ENCODE measurements at places on chromosomes 4 and X.

GRCh38 chrX:10518073-10518472, 102.3 kb downstream of the MID1 start:
- no peaks in the 10 kb centered on the region for H3K4me1 ChIP-seq
- H3K36me3 ChIP-seq = no peaks in the 10 kb centered on the region
- no peak overlapping the region for H3K4me3 ChIP-seq
- no peak overlapping the region for H3K27ac ChIP-seq
- peaks cover 2% of the 10 kb centered on the region for H3K27me3 ChIP-seq

GRCh38 chr4:2363951-2364653, 54.3 kb downstream of the ZFYVE28 start:
- H3K27me3 ChIP-seq = peaks cover 1% of the 10 kb centered on the region
- DNase-seq = no peak
- no peak overlapping the region for H3K27ac ChIP-seq
- H3K36me3 ChIP-seq = no peaks in the 10 kb centered on the region

DNA sequence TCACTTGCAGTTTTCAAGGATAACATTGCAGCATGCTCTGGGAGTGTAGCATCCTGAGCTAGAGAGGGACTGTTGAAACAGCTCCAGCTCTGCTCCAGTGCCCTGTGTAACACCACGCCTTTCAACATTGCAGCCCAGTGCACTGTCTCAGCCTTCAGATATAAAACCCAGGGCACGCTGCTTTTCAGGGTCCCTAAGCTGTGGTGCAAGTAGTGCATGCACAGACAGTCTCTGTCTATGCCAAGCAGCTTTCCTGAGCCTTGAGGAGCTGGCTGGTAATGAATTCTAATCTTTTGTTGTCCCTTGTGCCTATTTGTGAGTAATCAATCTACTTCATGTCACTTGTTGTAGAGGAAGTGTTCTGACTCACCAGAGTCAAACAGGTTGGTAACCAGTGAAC, 897.0 kb downstream of the ARAP2 start:
- no peaks in the 10 kb centered on the region for H3K4me1 ChIP-seq
- no peaks in the 10 kb centered on the region for H3K36me3 ChIP-seq
- no peak for DNase-seq

GRCh38 chrX:40867352-40867751, 132.0 kb upstream of the MED14 start:
- no peak overlapping the region for H3K4me3 ChIP-seq
- H3K27me3 ChIP-seq = peaks cover 2% of the 10 kb centered on the region
- no peak for DNase-seq

GRCh38 chr4:15675356-15675755, 6.3 kb upstream of the FAM200B start:
- H3K4me3 ChIP-seq = no peak overlapping the region
- H3K27ac ChIP-seq = no peak overlapping the region
- H3K36me3 ChIP-seq = no peaks in the 10 kb centered on the region
- DNase-seq = no peak
- H3K4me1 ChIP-seq = no peaks in the 10 kb centered on the region

DNA sequence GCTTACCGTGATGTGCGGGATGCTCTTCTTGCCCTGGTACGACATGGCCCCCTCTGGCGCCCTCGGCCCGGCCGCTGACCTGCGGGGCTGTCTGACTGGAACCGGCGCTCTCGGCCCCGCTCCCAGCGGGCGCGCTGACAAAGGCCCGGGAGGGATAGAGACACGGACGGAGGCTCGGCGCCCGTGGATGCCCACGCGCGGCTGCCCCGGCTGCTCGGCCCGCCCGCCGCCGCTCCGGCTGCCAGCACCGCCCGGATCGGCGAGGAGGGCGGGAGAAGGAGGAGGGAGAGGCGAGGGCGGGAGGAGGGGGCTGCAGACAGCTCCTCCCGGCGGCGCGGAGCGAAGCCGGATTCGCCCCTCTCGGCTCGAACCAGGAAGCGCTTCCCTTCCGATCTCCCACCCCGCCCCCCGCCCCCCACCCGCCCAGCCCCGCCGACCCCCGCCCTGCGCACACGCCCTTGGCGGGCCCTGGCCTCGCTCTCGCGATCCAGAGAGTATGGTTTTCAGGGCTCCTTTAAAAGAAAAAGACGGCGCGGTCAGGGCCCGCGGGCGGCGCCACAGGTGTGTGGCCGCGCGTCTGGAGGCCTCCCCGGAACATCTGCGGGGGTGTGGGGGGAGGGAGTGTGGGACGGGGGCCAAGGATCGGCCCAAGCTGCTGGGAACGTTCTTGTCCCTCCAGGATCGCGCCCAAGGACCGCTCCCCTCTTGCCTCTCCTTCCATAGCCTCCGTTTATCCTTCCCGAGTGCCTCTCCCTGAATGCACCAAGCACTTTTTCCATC, 4.5 kb downstream of the CRMP1 start:
- peaks cover 2% of the 10 kb centered on the region for H3K36me3 ChIP-seq
- peaks cover 5% of the 10 kb centered on the region for H3K4me1 ChIP-seq
- H3K27me3 ChIP-seq = peaks cover 28% of the 10 kb centered on the region
- no peak overlapping the region for H3K4me3 ChIP-seq
- no peak for DNase-seq
- no peak overlapping the region for H3K27ac ChIP-seq

DNA sequence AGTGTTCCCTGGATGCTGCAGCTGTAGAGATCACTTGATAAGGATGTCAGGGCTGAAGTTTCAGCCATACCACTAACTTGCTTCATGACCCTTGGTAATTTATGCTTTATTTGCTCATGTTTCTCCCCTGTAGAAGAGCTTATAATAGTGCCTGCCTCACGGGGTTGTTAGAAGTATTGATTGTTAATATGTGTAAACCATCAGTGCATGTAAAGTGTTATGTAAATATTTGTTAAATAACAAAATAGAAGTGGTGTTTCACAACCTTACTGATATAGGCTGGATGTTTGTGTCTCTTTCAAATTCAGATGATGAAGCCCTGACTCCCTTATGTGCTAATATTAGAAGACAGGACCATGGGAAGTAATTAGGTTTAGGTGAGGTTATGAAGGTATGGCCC, 1.5 kb upstream of the CXCL2 start:
- DNase-seq = no peak
- H3K4me3 ChIP-seq = no peak overlapping the region
- no peak overlapping the region for H3K27ac ChIP-seq
- peaks cover 22% of the 10 kb centered on the region for H3K27me3 ChIP-seq

- H3K27me3 ChIP-seq = peaks cover 9% of the 10 kb centered on the region
- H3K4me3 ChIP-seq = no peak overlapping the region
- H3K27ac ChIP-seq = no peak overlapping the region
- H3K36me3 ChIP-seq = peaks cover 5% of the 10 kb centered on the region
- H3K4me1 ChIP-seq = peaks cover 10% of the 10 kb centered on the region
Measured at GRCh38 chr4:3666263-3666662, 99.9 kb upstream of the ADRA2C start.

DNA sequence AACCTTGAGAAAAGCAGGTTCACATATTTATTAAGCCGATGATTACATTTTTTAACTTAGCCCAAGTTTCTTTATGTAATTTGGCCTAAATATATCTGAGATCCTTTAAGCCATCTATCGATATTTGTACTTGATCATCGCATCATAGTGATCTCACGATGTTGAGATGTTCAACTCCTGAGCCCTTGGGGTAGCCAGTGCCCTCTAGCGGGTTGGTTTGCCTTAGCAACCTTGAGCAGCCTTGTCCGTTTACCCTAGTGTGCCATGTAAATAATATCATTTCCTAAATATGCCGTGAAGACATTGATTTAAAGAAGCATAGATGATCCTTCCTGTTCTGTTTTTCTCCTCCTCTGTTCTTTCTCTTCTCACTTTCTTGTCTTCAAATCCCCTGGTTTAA, 432.2 kb downstream of the RPA4 start:
- H3K4me1 ChIP-seq = no peaks in the 10 kb centered on the region
- H3K27me3 ChIP-seq = no peaks in the 10 kb centered on the region
- no peak overlapping the region for H3K4me3 ChIP-seq
- peaks cover 2% of the 10 kb centered on the region for H3K36me3 ChIP-seq
- no peak for DNase-seq
- no peak overlapping the region for H3K27ac ChIP-seq
